ENCODE measurements at places on chromosomes 12 and 14.

DNA sequence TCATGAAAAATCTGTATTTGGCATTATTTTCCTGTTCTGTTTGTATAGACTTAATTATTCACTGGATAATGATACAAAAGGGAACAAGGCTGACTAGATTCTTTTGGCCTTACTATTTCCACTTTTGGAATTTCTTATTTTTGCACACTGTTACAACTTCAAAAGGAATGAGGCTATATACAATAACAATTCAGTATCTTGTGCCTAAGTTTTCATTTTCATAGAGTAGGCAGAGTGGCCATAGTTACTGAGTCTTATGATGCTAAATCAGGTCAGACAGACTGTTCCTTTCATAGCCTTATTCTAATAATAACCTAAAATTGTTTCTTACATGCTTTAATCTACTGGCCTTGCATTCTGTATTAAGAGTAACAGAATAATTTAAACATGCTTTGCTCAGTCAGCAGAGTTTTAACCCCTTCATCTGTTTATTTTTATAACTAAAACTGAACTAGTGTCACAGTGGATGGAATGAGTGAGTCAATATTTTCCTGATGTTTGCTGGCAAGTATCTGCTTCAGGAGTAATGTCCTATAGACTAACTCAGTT lies 10.5 kb downstream of the TTC8 start:
- no peak for DNase-seq

DNA sequence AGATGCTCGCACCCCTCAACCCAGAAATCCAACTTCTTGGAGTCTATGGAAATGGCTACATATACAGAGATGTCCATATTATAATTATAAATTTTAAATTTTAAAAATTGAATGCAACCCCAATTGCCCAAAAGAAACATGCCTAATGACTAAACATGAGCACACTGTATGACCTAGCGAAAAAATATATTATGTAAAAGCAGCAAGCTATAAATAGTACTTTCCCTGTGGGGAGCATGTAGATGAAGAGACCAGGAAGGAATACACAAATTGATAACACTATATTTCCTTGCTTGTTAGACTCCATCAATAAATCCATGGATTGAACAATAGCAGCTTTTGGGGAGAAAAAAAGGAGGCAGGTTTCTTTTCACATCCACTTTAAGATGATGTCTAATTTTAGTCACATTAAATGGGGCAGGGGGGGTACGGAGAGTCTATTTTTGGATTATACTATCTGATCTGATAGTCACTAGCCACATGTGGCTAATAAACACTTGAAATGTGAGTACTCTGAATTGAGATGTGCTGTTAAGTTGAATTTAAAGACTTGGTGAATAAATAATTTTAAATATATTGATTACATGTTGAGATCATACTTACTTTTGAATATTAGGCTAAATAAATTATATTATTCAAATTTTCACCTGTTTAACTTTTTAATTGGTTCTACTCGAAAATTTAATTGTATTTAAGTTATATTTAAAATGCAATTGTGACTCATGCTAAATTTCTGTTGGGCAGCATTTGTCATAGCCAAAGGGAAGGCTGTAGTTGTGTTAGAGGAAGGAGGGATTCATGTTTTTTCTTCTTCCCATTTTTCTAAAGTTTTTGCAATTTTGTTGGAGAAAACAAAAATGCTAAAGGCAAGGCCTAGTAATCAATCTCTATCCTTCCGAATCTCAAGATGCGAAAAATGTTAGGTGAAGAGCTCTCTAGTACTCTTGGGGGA lies 17.5 kb downstream of the MAX start:
- no peak for DNase-seq

- DNase-seq = no peak
Observed at GRCh38 chr12:106308611-106309010, 6.1 kb downstream of the TCP11L2 start.

- no peak for DNase-seq
Observed at GRCh38 chr14:106831322-106831720, 1304.9 kb downstream of the TMEM121 start.

DNA sequence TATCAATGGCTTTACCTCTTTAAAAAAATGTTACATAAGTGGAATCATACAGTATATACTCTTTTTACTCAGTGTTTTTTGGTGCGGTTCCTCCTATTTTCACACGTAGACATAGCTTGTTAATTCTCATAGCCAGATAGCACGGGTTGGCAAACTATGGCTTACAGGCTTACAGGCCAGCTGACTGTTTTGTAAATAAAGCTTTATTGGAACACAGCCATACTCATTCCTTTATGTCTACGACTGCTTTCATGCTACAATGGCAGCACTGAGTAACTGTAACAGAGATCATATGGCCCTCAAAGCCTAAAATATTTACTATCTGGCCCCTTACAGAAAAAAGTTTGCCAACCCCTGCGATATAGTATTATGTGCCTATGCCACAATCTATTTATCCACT lies 5.8 kb upstream of the DAAM1 start:
- no peak for DNase-seq

DNA sequence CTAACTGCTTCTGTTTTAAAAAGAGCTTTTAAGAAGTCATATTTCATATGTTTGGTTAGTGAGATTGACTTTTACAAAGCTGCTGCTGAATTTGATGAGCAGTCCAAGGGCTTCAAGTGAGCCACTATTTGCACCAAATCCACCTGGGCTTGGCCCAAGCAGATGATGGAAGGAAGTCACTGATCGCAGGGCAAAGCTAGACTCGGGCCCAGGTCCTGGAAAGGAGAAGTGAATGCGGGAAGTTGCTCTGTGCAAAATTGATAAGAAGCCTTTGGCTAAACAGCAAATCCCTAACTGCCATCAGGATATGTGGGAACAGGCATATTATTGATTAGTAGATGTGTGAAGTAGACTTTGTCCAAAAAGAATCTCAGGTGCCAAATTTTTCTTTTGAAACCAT lies 30.5 kb downstream of the PLXNC1 start:
- no peak for DNase-seq

- DNase-seq = no peak
Observed at GRCh38 chr12:124151583-124151982, 143.3 kb upstream of the RFLNA start.

GRCh38 chr12:120720234-120720986 lies 5.2 kb upstream of the ACADS start:
- DNase-seq = no peak

DNA sequence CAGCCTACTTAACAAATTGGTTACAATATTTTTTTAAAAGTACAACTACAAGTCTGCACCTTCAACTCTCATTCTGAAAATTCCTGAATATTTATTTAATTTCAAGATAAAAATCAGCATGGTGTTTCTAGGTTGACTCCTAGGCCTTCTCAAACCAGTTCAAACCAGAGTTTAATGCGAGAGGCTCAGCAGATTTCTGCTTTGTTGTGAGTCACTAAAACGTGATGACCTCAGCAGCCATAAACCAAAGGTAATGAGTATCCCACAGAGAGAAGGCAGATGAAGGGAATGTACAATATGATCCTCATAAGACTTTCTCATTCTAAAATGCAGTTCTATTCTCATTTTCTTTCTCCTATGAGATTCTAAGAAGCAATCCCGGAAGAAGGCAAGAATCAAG lies 1.5 kb downstream of the PRDM4 start:
- peak; percentile 46 for DNase-seq

- peak; percentile 82 for DNase-seq
Observed at GRCh38 chr14:103520657-103521437, 1.8 kb downstream of the CKB start.

GRCh38 chr12:93029091-93029490 lies 100.0 kb upstream of the EEA1 start:
- no peak for DNase-seq

DNA sequence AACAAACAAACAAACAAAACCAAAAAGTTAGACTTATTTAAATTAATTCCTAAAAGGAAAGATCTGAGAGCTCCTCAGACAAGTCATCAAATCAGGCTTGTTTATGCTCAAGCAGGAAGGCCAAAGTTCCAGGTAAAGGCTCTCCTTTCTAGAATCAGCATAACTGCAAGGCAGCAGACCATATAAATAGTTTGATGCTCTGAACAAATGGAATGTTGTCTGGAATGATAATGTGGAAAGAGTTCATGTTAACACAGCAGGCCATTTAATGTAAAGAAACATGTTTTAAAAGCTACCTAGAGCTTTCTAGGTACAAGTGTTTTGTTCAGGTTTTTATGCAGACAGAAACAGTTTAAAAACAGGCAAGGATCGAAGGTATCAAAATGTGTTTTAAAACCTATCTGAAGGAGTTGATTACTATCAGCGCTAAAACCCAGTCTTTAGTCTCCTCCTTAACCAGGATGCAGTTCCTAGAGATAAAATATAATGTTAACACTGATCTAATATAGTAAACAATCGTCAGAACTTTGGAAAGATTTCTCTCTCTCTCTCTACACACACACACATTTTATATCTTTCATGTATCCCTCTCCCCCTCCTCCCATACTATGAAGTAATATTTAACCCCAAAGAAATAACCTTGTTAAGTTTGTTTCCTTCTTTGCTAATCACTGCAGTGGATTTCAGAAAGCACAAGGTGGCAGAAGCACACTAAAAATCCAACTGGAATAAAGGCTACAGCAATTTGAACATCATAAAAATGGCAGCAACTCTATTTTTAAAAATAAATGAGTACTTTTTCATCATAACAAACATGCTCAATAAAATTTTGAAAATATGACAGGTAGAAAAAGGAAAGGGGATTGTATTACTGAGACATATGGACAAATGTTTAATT lies 135.5 kb downstream of the PAWR start:
- DNase-seq = no peak

DNA sequence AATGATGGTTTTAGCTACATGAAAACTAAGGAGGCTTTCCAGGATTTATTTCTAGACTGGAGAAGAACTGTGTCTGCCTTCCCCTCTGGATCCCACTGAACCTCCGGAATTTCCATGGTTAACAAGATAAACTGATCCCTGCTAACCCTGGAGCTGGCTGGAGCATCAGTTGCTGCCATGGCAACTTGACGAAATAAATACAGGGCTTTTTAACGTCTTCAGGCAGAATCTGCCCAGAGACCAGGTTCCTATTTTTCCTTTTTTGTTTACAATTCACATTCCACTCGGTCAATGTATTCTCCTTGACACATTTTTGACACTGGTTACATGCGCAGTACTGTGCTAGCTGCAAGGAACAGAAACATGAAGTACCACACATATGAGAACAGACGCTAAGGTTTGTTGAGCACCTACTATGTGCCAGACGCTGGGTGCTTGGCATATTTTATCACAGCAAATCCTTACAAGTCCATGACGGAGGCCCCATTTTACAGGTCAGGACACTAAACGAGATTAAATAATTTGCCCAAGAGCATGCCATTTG lies 1.7 kb downstream of the C14orf132 start:
- DNase-seq = no peak

- DNase-seq = no peak
Observed at GRCh38 chr14:90375934-90376333, 20.9 kb upstream of the CALM1 start.

GRCh38 chr12:56565510-56566101 lies 44.0 kb downstream of the RBMS2 start:
- no peak for DNase-seq

- peak; percentile 99 for DNase-seq
Observed at GRCh38 chr12:6215932-6216494, 15.8 kb downstream of the CD9 start.

- no peak for DNase-seq
Observed at GRCh38 chr12:42019746-42020145, 124.9 kb downstream of the GXYLT1 start.

- no peak for DNase-seq
Observed at GRCh38 chr14:93015064-93015463, 92.1 kb downstream of the CHGA start.

DNA sequence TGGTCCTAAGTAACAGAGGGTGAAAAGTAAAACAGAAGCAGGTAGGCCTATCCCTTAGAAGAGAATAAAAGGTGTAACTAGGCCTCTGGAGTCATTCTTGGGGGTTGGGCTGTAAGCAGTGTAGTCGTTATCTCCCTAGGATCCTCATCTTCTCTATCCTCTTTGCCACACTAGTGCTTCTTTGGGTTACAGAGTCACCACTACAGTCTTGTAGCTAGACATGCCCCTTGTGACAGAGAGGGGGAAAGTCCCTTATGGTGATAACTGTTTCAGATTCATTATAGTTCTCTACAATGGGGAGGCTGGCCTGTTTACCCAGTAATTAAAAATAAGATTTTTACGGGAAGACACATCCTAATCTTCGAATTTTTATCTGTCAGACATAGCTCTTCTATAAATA lies 16.4 kb upstream of the SRP54 start:
- no peak for DNase-seq

- no peak for DNase-seq
Observed at GRCh38 chr12:60052483-60052882, 456.7 kb downstream of the SLC16A7 start.

DNA sequence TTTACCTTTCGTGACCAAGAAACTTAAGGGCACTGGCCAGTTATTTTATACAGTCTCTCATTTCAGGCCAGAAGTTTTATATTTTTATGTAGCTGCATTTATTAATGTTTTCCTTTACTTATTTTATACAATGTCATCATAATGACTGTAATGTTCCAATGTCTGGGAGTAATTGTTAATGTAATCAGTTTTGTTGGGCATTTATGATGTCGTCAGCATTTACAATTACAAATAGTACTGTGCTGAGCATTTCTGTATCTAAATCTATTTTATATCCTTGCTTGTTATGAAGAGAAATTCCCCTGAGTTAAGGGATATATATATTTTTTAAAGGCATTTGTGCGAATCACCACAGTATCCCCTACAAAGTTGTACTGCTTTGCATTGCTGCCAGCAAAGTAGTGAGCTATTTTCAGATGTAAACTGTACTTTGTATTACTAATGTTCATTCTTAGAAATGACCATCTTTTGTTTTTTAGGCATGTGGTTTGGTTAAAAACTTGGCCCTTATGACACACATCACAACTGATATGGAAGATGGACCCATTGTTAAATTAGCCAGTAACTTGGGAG lies 74.4 kb downstream of the POLR3B start:
- DNase-seq = no peak

DNA sequence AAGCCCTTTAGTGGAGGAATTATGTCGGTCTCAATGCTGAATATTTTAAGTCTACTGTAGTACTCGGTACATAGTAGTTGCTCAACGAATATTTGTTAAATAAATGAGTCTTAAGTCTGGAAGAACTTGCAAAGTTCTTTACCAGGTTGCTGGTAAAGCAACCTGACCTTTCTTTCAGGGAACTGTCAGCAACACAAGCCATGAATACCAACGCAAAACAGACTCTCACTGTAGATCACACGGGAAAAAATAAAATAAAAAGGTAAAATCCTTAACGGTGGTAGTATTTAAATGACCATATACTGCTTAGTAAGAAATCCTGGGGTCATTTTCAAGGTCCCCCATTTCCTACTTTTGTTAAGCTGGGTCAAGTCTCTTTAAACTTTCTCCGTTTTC lies 447 bp upstream of the NUBPL start:
- DNase-seq = no peak

DNA sequence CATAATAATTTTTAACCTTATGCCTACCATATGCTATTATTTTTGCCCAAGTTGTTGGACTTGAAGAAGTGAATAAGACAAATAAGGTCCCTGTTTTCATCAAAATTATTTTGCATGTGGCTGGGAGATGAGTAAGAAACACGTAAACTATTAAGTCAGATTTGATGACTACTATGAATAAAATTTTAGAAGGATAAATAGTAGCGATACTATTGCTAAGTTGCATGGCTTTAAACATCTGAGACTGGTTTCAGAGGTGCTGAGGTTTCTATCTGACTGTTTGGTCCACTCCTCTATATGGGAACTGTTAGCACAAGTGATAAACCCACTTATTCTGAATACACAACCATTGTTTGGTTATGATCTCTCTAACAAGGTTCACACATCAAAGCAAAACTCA lies 674.3 kb upstream of the MDGA2 start:
- no peak for DNase-seq
